Suppressor macrophage (primary cell): ENCODE measurements at places on chromosomes 3 and 15.

GRCh38 chr3:105960381-105960780 lies 91.6 kb upstream of the CBLB start:
- DNase-seq: no peak

DNA sequence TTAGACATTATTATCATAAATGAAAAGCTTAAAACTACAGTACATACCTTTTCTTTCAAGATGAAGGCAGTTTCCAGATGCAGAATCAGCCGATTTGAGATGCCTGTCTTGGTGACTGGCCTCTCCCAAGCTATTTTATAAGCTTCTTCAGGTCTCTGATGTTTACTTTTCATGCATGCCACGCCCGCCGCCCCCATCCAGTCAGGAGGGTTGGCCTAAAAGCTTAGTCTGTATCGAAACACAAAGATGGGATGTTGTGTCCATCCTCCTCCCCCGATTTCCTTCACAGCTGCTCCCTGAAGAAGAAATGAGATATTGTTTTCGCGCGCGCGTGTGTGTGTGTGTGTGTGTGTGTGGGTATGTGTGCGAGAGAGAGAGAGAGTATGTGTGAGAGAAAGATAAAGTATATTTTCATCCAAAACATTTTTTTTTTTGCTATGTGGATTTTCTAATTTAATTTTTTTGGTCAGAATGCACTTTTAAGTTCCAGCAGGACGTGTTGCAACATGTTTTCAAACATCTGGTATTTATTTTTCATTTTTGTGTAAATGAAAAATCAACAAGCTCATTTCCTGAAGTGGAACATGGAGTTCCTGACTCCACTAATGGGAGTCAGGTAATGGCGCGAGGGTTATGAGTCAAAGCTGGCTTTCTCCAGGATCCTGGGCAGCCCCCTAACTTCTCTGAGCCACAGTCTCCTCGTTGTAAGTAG lies at the start of gene APOD:
APOD (minus strand) TSS at position 110 of the 712 bp plus-strand sequence. CDS start 4,479 bp downstream, outside the sequence.
- peak; percentile 39 for DNase-seq

- DNase-seq: no peak
Observed at GRCh38 chr3:35857004-35857403, 217.7 kb downstream of the ARPP21 start.

DNA sequence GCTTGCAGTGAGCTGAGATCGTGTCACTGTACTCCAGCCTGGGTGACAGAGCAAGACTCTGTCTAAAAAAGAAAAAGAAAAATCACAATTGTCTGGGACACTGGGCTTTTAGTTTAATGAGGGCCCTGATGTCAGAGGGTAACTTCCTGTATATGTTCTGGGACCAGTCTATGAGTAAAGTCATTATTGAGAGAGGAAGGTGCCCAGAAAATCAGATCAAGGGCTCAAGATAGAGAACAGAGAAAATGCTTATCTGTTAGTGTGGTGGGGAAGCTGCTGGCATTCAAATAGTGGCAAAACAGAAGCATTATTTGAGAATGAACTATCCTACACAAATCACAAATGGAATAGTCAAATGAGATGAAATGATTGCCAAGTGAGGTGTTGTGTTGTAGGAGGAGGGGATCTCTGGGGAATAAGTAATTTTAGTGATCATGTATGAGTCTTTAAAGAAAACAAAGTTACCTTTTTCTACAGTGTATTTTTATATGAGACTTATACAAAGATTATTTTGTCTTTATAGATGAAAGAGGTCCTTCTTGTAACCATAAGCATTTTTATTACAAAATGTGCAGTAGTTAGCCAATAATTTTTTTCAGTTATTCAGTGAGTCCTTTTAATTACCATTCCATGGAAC lies 13.4 kb downstream of the ARIH2 start:
- DNase-seq: no peak

DNA sequence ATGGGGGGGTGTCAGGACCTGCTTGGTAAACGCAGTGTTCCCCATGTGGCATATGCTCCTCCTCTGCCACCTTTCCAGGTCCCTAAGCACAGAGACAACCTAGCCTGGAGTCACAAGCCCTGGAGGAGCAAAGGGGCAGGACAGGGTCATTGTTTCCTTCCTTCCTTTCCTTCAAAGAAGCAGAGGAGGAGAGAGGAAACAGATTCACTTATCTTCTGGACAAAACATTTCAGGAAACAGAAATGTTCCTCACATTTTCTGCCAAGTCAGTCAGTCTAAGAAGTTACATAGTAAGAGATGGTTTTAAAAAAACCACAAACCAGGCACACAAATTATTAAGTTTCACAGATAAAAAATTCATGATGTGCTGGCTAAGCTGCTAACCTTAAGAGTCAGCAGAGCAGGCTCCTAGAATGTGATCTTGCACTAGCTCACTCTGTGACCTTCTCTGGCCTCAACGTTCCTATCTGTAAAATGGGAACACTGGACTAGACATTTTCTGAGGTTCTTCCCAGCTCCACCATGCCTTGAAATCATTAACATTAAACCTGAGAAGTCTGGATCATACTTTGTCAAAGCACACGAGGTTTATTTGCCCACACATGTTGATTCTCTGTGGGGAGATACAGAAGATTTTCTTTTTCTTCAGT lies 47.9 kb downstream of the ATP13A5 start:
- no peak for DNase-seq

DNA sequence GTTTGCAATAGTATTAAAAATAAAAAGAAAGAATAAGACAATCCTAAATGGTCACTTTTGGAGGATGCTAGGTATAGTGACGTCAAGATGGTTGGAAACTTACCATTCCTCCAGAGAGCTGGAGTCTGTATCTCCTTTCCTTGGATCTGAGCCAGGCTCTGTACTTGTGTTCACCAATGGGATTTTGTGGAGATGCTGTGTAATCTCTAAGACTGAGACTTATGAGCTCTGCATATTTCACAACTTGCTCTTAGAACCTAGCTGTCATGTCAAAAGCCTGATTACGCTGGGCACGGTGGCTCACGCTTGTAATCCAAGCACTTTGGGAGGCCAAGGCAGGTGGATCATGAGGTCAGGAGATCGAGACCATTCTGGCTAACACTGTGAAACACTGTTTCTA lies 126.8 kb upstream of the CLSTN2 start:
- no peak for DNase-seq

DNA sequence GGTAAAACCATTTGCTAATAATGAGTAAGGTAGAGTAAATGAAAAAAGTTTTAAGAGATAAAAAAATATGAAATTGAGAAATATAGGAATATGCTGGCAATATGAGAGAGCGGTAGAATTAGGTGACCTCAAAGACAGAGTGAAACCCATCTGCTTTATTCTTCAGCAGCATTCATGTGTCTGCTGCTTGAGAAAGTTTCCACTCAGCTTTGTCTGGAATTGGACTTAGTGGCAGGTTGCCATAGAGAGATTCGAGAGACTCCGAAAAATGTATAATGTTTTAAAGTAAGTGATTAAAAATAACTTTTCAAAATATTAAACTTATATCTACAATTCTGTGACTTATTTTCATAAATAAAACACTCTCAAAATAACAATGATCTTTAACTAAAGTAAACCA lies 5.0 kb downstream of the SUCNR1 start:
- no peak for DNase-seq

- DNase-seq: no peak
Observed at GRCh38 chr3:54570008-54570407, 357.9 kb downstream of the LRTM1 start.

GRCh38 chr3:12489368-12489767 lies 5.1 kb downstream of the TSEN2 start:
- DNase-seq: no peak

GRCh38 chr3:80618295-80619256 lies 850.8 kb upstream of the ROBO1 start:
- no peak for DNase-seq

- DNase-seq: no peak
Observed at GRCh38 chr15:58924327-58924726, 9.2 kb downstream of the SLTM start.

DNA sequence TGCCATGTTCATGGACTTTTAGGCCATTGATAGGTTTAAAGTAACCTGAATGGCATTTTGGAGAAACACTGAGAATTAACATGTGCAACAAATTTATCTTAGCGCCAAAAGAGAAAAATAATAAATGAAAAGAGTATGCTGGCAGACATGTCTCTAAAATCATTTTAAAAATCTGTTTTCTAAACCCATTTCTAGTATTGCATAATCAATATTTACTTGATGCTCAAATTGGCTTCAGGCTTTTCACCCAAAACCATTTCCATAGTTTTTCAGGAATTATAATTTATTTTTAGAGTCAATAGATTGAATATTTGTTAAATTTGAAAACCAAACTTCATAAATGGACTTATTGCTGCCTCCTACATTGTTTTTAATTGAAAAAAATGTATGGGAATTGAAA lies 423.0 kb downstream of the PLOD2 start:
- DNase-seq: no peak

DNA sequence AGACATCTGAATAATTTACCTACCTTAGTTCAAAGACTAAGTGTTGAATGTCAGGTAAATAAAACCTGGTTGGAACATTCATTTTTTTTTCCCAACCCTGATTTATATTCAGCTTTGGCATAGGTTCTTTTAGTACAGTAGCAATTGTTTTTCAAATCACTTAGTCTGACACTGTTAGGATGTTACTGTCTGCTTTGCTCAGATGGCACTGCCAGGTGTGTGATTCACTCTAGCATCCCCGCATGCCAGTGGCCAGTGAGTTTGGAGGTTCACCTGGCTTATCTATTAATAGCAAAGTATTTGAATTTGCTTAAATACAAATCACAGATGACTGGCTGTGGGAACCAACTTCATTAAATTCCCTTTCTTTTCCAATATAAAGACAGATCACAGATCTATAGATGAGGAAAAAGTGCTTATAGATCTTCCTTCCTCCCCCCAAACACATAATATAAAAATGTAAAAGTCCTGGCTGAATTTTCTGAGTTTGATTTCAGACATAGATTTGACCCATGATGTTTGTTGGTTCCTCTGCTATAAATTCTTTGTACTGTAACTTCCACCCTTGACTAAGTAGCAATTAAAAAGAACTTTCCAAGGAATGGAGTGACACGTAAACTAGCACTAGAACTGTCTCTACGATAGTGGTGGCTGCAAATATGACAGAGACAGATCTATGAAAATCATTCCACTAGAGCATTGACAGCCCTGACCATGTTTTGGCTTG lies 3.9 kb downstream of the THBS1 start:
- no peak for DNase-seq

- no peak for DNase-seq
Observed at GRCh38 chr3:33184863-33185262, 33.7 kb downstream of the SUSD5 start.

DNA sequence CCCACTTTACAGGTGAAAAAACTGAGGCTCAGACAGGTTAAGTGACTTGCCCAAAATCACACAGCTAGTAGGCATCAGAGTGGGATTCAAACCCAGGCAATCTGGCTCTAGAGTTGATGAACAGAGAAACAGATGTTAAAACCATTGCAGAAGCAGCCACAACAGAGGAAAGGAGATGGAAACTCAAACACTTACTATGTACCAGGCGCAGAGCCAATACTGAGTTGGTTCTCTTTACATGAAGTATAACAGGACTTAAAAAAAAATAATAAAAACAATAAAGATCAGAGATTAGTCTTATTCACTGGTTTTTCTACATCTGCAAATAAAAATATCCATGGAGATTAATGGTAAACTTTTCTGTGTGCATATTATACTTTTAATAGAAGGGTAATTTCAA lies 84.9 kb upstream of the SPATA12 start:
- DNase-seq: no peak

GRCh38 chr3:17753632-17753992 lies 11.2 kb upstream of the TBC1D5 start:
- peak; percentile 20 for DNase-seq

DNA sequence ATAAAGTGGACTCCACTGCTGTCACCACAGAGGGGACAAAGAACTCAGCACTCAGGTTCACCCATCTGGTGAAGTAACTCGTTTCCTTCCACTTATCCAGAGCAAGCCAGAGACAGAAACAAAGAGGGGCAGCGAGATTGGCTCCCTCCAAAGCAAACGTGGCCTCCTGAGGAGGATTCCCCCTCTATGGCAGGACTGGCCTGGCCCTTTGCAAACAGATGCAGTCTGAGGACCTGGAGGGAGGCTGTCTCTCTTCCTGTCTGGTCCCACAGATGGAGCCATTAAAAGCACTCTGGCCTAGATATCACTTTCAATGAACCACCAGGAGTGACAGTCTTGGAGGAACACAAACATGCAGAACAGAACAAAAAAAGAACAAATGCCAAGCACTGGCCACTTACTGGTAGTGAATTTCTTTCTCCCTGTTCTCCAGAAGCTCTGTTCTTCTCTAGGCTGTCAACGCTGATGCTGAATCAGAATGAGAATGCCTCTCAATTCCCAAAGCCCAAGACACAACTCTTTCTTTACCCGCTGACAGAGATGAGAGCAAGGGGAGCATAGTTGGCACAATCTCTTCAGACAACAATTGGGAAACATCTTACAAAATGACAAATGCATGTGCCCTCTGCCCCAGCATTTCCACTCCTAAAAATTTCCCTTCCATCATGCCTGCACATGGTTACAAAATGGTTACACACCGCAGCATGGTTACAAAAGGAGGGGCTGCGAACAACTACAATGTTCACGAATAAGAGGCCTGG lies 14.3 kb downstream of the KLHL25 start:
- DNase-seq: no peak

DNA sequence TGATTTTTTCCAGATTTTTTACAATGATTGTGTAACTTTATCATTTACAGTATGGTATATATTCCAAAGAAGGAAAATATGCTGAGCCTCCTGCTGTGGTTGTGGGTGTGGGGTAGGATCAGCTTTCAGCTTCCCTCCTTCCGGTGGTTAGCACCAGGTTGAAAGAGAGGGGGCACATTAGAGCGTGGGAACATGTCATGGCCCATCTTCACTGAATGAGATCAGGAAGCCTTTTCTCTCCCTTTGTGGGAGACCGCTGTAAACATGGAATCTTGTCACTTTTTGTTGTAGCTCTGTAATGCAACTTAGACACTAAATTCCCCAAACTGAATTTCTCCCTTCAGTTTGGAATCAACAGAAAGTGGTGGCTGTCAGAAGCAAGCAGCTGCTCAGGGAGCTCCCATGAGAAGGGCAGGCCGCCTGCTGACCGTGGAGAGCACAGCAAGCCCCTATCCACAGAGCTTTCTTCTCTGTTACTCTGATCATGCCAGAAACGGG lies 86.7 kb upstream of the LIMD1 start:
- peak; percentile 34 for DNase-seq

DNA sequence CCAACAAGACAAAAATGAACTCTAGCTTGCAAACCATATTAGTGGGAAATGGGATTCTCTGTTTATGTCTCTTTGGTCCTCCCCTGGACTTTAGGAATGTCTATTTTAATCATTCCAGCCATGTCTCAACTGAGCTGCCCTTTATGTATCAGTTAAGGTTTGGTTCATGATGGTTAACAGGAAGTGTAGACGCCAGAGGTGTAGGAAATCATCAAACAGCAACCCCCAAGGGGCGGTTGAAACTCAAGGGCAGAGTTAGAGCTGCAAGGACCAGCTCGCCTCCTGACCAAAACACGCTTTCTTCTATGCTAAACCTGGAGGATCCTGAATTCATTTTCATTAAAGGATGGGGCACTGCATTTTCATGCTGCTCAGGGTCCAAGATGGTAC lies 53.7 kb upstream of the HEG1 start:
- DNase-seq: no peak

GRCh38 chr3:58242340-58242739 lies 4.7 kb downstream of the ABHD6 start:
- no peak for DNase-seq

- DNase-seq: no peak
Observed at GRCh38 chr15:79067072-79067833, 23.3 kb downstream of the RASGRF1 start.
